ENCODE measurements at places on chromosomes 5 and 9.
A peak's percentile ranks its signal among the peaks of the same experiment; 100 is the strongest.

DNA sequence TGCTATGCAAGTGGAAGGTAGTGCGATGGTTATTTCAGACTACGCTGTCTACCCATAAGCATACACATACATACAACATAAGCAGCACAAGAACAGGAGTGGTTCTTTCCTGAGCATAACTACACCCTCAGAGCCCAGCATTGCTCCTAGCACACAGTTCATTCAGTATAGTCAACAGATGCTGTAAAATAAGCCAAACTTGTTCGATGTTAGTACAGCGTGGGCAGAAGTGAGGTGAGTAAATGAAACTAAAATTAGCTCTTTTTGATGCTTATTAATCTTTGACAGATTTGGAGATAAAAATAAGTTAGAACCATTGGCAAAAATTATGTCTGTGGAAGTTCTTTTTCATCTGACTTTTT is 47.8 kb downstream of the S1PR3 start:
- no peak for DNase-seq

DNA sequence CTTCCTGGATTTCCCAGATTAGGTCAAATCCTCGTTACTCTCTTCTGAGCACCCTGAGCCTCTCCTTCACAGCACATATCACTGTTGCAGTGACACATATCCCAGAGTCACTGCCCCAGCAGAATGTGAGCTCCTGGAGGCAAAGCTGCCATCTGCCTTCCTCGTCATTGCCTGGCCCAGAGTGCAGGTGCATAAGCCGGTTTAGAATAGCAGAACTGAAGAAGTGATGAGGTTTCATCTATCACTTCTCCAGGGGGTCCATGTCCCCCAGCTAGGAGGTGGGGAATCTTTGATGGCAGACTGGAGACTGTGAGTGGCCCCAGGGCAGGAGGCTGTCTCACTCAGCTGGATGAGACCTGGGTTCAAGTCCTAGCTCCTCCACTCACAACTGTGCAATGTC is 25.8 kb downstream of the NIPAL4 start:
- DNase-seq = no peak

GRCh38 chr9:128244091-128244836 is 31.5 kb downstream of the GOLGA2 start:
- no peak for DNase-seq

- no peak for DNase-seq
Measured at GRCh38 chr5:138065102-138065501, 18.7 kb upstream of the WNT8A start.

- no peak for DNase-seq
Measured at GRCh38 chr5:90233476-90233875, 176.1 kb downstream of the CETN3 start.

DNA sequence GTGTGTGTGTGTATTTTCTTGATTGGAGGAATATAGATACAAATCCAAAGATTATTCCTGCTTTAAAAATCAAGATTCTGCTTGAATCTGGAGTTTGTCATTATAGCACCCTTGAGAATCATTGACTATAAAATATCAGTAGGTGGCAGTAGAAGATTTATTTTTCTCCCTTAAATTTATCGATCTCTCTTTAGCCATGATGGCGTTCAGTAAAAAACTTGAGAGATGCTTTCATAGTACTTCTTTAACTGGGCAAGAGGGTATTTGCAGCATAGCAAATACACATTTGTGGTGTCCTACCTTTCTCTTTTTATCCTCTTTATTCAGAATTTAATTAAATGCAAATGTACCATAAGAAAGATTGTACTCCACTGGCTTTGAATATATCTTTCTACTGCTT is 307.7 kb downstream of the ADGRV1 start:
- peak; percentile 17 for DNase-seq

DNA sequence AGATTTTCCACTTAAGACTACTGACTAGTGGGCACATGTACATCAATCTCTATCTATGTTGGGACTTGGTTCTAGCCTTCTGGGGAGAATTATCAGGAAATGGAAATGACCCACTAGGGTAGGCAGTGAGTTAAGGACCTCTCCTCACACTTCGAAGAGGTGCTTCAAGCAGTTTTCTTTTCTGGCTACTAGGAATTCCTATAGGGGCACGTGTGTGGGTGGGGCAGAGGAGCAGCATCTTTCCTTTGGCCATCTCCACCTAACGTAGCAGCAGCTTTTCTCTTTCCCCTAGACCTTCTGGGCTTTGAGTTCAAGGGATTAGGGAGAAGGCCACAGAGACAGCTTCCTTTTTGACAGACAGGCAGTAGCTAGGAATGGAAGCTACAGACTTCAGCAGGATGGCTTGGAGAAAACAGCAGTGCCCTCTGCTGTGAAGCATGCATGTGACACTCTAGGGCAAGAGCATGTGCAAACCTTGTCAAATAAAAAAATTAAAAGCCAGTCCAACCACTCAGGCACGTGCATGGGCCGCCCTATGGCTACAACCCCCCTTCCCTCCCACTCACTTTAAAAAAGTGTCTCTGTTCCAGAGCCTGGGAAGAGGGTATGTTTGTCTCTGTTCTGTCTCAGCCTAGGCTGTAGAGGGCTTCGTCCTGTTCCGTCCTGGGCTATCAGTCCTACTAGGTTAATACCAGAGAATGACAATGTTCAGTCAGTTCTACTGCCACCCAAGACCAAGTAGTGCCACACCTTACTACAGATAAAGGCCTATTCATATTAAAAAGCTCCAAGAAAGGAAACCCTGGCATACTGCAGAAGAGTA is 8.7 kb upstream of the GFRA3 start:
- peak; percentile 7 for DNase-seq

DNA sequence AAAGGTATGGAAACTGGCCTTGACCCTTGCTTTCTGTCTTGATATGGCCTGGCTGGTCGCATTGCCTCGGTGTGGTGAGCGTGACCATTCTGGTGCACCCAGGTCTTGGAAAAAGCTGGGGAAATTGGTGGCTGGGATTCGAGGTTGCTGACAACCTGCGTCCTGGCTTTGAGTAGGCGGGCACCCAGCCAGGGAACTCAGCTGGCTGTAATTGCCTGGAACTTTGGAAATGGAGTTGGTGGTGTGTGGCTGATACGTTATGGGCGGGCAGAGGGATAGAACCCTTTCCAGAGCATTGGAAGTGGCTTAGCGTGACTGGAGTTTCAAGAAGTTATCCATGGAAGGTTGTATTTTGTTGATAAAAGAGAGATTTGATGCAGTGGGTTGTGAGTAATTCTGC is 35.2 kb downstream of the KCNMB1 start:
- no peak for DNase-seq

DNA sequence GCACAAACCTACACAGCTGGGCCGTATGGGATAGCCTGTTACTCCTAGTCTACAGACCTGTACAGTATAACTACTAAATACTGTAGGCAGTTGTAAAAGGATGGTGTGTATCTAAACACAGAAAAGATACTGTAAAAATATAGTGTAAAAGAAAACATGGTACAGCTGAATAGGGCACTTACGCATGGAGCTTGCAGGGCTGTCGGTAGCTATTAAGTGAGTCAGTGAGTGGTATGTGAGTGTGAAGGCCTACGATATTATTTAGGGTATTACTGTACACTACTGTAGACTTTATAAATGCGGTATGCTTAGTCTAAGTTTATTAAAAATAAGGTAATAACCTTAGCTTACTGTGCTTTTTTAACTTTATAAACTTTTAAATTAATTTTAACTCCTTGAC is 1.2 kb downstream of the ZCCHC9 start:
- no peak for DNase-seq
